Liver (tissue), 10 donors: ENCODE measurements at places on chromosomes 1 and 21. TPM values are rescaled to one million over a fixed set of nuclear protein-coding genes. Genes with fewer than 3 reads are reported as not detected.

HTR6 gene
- total RNA-seq = not detected

DNA sequence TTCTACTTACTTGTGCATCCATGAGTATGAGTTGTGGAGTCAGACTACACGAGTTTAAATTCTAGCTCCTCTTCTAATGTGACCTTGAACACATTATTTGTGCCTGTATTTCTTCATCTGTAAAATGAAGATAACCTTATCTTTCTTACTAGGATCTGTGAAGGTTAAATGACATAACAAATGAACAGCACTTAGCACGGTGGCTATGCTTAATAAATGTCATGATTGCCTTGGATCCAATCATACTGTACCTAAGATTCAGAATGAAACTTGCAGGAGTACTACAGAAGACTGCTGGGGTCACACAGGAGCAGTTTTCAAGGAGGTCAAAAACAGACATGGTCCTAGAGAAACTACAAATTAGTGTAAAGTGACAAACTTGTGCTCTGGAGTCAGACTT is 22.2 kb upstream of the ALG14 start:
- no peak overlapping the region for H3K4me3 ChIP-seq
- no peaks in the 10 kb centered on the region for H3K27me3 ChIP-seq
- H3K36me3 ChIP-seq = no peaks in the 10 kb centered on the region

DNA sequence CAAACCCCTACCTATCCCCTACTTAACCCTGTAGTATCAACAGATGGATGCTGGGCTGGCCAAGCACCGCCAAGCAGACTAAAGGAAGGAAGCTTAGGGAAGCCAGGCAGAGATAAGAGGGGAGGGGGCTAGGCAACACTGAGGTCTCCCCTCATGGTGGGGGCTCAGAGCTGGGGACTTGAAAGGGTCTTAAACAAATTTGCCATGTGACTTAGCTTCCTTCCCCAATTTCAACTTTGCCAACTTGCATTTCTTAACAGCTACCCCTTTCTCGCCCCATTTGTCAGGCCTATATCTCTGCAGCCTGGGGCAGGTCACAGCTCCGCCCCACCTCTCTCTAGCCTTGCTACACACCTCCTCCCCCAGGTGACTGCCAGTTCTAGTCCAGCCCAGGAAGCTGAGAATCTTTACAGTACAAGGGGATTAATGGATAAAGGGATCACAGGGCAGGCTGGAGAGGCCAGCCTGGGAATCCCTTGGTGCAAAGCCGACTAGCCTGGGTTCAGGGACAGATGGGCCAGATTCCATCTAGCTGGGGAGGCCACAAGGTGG is 3.4 kb downstream of the KIF21B start:
- H3K4me3 ChIP-seq = no peak overlapping the region
- no peaks in the 10 kb centered on the region for H3K27me3 ChIP-seq
- DNase-seq = no peak
- H3K36me3 ChIP-seq = no peaks in the 10 kb centered on the region

GRCh38 chr1:184210031-184210430 is 158.5 kb downstream of the TSEN15 start:
- H3K4me3 ChIP-seq = no peak overlapping the region
- no peak overlapping the region for H3K27ac ChIP-seq
- DNase-seq = no peak
- peaks cover 4% of the 10 kb centered on the region for H3K4me1 ChIP-seq
- no peaks in the 10 kb centered on the region for H3K27me3 ChIP-seq
- no peaks in the 10 kb centered on the region for H3K36me3 ChIP-seq

GRCh38 chr1:12469990-12470389 is 148.0 kb downstream of the DHRS3 start:
- no peak for DNase-seq
- H3K4me1 ChIP-seq = peaks cover 23% of the 10 kb centered on the region
- H3K4me3 ChIP-seq = no peak overlapping the region

GRCh38 chr1:152756872-152757271 is 953 bp upstream of the KPRP start:
- H3K36me3 ChIP-seq = no peaks in the 10 kb centered on the region
- no peak overlapping the region for H3K27ac ChIP-seq
- H3K27me3 ChIP-seq = peaks cover 2% of the 10 kb centered on the region
- no peaks in the 10 kb centered on the region for H3K4me1 ChIP-seq

DNA sequence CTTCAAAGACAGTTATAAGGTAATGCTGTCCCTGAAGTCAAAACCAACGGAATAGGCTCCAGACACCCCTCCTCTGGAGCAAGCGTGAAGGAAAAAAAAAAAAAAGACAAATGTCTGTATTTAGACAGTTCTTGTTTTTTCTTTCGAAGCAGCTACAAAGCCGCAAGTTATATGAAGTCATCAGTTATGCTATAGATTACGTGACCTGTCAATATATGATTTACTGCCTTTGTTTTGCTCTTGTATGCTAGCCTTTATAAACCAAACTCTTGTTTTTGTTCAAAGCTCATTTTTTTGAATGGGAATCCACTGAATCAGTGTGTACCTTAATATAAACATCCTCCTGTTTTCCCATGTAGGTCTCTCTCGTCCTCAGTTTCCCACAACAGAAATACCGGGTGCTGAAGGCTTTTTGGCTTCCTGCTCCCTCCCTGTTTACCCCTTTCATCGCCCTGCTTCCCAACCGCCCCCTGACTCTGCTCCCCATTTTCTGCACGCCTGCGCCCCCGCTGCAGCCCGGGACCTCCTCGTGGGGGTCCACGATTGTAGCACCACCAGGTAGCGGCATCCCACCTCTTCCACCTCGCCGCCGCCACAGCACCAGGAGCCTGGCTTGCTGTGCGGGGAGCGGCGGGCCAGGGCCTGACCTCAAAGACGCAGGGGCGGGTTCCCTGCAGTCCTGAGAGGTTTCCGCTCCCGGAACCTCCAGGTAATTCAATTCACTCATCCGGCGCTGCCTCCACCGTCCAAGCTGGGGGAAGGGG is 5.2 kb upstream of the ZNF678 start:
- no peaks in the 10 kb centered on the region for H3K36me3 ChIP-seq
- H3K27ac ChIP-seq = no peak overlapping the region
- no peaks in the 10 kb centered on the region for H3K4me1 ChIP-seq
- no peaks in the 10 kb centered on the region for H3K27me3 ChIP-seq

DNA sequence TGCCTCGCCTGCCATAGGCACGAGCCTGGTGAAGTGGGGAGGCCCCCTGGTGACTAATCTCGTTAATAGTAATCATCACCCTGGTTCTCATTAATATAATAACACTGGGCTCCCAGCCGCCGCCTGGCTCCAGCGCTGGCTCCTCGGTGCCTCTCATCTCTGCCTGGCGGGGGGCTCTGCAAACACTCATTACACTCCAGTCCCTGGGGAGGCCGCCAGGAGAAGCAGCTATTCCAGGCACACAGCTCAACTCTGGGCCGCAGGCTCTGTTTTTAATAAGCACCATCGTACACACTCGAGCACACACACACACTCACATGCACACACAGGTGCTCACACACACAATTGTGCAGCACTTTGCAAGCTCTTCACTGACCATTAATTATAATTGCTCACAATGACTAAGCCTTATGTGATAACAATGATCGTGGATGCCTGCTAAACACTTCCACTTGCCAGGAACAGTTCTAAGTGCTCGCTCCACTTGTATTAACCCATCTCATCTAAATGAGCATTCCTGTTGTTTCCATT is 52.2 kb downstream of the SDC3 start:
- no peaks in the 10 kb centered on the region for H3K36me3 ChIP-seq
- no peaks in the 10 kb centered on the region for H3K27me3 ChIP-seq
- H3K4me3 ChIP-seq = no peak overlapping the region
- H3K4me1 ChIP-seq = peaks cover 3% of the 10 kb centered on the region

CBR3 gene
- 0.33 TPM for total RNA-seq

PRMT6 gene
- total RNA-seq = 14.0 TPM

LORICRIN gene
- not detected for total RNA-seq
